ENCODE measurements at places on chromosomes 6 and 20.

GRCh38 chr6:148885136-148885865, 138.5 kb downstream of the UST start:
- DNase-seq, result no peak

DNA sequence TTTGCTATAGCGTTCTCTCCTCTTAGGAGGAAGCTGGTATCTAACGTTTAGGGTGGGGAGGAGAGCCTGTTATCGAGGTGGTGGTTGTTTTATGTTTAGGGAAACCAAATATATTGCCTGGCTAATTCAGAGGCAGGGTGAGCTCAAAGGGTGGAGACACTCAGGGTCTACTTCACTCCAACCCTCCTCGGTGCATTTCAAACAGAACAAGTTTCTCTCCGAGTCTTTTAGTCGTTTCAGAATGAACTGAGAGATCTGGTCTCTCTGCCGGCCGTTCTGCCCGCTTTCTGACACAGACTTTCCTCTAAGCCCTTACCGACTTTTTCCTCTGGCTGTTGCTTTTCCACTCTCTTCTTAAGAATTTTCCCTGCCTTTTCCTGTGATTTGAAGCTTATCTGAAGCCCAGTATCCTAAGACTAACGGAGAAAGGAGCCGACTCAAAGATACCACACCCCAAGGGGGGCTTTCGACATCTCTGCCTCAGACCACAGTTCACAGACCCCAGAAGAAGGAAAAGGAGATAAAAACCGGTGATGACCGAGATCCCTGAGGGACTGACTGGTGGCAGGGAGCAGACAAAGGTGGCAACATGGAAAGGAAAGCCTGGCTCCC, 865 bp downstream of the STK38 start:
- DNase-seq, result peak; percentile 15

DNA sequence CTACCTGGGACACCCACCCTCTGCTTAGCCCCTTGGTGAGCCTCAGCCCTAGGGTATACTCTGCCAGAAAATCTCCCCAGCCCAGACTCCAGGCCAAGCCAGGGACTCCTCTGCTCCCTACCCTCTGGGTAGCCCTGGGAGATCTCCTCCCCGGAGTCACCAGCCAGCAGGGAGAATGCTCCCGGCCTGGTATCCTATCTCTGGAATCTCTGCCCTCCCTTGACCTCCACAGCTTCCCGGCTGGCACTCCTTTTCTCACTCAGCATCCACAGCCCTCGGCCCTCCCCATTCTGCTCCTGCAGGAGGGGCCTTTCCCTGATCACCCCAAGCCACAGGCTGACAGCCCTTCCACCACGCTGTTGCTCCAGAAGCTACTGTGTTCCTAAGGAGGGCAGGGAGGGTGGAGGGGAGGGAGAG, 22.6 kb downstream of the NOL4L start:
- no peak for DNase-seq

DNA sequence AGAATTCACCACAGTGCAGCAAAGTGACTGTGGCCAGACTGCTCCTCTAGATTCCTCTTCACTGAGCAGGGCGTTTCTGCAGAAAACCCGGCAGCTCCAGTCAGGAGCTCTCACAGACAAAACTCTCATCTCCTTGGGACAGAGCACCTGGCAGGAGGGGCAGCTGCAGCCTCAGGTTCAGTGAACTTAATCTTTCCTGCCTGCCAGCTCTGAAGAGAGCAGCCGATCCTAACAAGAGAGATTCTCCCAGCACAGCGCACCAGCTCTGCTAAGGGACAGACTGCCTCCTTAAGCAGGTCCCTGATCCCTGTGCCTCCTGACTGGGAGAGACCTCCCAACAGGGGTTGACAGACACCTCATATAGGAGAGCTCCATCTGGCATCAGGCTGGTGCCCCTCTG, 1065.5 kb downstream of the GRIK2 start:
- no peak for DNase-seq

DNA sequence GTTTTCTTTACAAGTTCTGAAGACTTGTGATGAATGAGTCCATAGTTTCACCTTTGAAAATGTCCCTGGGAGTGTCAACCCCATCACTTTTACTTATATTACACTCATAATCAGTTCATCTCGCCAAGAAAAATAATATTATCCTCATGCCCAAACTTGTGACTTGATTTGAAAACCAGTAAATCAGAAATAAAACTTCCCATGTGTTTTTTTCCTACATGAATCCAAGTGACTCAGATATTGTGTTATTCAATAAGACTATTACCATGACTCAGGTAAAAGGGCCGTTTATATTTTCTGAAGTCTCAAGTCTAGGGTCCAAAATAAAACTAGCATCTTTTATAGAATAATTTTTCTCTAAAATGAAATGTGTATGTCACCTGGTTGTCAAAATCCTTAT, 15.8 kb upstream of the CYP24A1 start:
- no peak for DNase-seq

- DNase-seq, result no peak
Measured at GRCh38 chr6:121593011-121593641, 157.7 kb downstream of the GJA1 start.

DNA sequence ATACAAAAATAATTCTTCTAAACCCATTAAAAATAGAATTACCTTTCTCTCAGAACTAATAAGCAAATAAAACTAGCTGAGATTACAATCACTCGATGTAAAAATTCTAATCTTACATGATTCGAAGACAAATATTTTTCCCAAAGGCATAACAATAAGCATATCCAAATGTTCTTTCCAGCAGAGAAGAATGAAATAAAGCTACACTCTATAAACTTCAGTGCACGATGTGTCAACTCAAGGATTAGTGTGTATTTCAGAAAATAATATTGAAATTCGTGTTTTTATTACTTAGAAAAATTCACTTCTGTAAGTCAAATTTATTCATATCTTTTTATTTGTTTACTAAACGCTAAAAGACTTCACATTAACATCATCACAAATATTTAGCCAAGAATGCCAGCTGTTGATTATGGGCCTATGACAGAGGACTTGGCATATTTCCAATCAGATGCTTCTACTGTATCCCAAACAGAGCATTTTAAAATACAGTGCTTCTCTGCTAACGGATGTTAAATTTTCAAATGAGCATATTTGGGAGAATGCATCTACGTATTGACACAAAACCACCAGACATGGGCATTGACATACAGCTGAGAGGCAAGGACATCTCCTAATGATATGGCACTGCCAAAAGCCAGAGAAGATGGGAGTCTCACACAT, 54.7 kb upstream of the PDE7B start:
- no peak for DNase-seq

DNA sequence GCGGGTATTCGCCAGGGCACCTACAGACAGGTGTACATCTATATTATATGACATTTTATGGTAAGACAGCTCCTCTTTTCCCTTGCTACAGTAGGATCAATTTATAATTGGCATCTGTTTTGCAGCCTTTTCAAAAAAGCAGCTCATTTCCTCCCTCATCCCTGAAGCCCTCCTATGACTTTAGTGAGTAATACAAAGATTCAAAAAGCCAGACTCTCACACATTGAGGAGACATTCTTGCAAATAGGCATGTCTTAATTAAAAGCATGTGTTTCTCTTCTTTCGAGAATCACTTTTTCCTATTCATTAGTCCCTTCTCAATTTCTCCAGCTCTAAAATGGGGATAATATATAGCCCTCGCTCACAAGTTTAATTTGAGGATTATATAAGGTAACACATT, 283.4 kb downstream of the TBC1D7 start:
- no peak for DNase-seq
